Astrocyte (in vitro differentiated cells and primary cell): ENCODE measurements at places on chromosomes 5 and 9. TPM values are rescaled to one million over a fixed set of nuclear protein-coding genes. Genes with fewer than 3 reads are reported as not detected.

DNA sequence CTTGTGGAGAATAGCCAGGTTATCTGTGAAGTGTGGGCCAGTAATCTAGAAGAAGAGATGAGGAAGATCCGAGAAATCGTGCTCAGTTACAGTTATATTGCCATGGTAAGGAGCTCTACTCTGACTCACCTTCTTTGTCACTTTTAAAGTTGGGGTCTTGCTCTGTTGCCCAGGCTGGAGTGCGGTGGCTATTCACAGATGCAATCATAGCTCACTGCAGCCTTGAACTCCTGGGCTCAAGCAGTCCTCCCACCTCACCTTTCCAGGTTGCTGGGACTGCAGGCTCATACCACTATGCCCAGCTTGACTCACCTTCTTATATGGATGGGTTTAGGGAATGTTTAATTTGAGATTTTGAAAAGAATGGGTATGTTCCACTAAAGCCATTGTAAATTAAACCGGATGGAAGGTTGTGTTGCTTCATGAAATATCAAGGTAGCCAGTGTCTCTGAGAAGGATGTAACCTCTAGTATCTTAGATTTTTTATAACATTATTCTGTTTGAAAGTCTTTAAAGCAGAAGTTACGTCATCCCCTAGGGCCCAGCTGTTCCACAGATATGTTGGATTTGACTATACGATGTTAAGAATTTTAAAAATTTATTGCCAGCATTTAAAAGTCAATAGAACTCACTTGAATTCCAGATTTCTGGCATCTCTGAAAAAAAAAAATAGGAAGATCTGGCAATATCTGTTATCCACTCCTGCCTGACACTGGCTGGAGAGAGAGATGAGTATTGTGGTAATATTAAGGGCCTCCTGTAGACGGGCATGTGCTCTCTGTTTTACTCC, 5.1 kb downstream of the CNOT8 start:
- no peak for DNase-seq
- no peaks in the 10 kb centered on the region for H3K27me3 ChIP-seq
- H3K4me3 ChIP-seq: no peak overlapping the region

DNA sequence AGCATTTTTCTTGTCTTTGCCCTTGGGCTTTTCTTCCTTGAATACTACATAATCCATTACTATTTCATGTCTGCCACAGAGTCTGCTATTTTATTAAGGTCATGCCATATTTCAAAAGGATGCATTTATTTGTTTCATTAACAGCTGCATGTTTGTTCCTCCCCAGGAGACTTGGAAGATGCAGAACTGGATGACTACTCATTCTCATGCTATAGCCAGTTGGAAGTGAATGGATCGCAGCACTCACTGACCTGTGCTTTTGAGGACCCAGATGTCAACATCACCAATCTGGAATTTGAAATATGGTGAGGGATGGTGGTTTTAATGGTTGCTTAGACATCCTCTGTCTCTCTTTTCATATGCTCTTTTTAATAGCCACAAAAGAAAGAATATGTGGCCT, 4.0 kb downstream of the IL7R start:
- H3K36me3 ChIP-seq: no peaks in the 10 kb centered on the region
- no peak overlapping the region for H3K4me3 ChIP-seq
- no peak overlapping the region for H3K27ac ChIP-seq
- H3K4me1 ChIP-seq: peaks cover 40% of the 10 kb centered on the region
- DNase-seq: peak; percentile 61
- no peaks in the 10 kb centered on the region for H3K27me3 ChIP-seq

DNA sequence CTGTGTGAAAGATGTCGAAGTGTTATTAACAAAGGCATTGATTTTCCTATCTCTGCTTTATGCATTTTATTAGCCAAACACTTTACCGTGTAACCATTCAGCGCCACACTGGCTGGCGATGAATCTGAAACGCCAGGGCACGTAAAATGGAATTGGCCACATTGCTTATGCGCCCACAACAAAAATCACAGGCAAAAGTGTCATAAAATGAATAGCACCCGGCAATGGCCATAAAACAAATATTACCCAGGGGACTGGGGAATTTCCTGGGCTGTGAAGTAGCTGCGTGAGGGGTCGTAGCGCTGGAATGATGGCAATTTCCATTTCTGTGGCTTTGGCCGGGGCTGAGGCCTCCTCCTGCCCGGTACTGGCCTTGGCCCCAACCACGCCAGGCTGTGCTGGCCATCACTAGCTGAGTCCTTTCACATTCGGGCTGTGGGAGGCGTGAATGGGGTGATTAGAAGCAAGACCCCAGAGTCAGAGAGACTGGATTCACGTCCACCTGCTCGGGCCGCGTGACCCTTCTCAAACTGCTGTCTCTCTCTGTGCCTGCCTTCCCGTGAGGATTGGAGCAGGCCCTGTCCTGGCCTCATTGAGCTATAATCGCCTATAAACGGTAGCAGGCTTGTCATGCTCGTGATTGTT, 254.5 kb downstream of the PBX3 start:
- H3K27ac ChIP-seq: no peak overlapping the region
- H3K4me3 ChIP-seq: no peak overlapping the region
- DNase-seq: no peak
- H3K36me3 ChIP-seq: no peaks in the 10 kb centered on the region
- no peaks in the 10 kb centered on the region for H3K4me1 ChIP-seq
- H3K27me3 ChIP-seq: peaks cover 2% of the 10 kb centered on the region

DNA sequence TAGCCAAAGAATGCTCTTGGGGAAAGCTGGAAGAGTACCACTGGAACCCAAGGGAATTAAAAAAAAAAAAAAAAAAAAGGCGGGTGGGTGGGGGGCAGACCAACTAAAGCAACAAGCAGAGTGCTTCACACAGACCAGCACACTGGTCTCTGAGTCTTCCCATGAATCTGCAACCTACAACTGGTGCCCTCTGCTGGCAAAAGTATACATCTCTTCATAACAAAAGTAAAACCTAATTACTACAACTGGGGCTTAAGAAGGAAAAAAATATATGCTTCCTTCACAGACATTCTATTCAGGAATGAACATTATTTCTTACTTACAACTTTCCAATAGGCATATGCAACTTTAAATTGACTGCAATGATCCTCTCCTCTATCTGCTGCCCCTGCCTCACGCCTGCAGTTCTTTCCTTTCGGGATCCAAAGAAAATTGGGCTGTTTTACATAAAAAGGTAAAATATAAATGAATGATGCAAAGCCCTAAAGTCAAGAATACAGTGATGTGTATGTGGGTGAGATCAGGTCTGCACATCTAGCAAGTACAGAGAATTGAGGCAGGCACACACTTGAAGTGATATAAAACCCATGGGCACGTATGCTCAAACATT, 7.2 kb upstream of the KLHL3 start:
- H3K27me3 ChIP-seq: no peaks in the 10 kb centered on the region
- no peak overlapping the region for H3K4me3 ChIP-seq
- no peaks in the 10 kb centered on the region for H3K4me1 ChIP-seq
- H3K27ac ChIP-seq: no peak overlapping the region
- peak; percentile 43 for DNase-seq

The BAAT gene
- total RNA-seq: 8.9 and 9.5 TPM in 2 replicates

DNA sequence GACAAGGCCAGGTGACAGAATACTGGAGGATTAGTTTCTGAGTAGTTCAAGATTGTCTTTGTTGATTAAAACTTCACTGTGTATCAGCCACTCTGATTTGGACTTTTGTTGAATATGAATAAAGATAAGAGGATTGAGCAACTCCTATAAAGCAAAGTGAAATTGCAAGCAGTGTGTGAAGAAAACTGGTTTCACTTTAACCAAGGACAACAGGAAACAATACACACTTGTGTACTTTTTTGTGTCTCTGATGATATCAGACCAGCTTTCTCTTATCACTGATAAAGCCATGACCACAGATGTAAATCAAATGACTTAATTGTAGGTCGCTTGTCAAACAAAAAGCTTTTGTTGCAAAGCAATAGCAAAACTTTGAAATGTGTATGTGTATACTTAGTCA, 268.6 kb downstream of the FER start:
- H3K36me3 ChIP-seq: no peaks in the 10 kb centered on the region
- H3K4me1 ChIP-seq: no peaks in the 10 kb centered on the region
- no peak overlapping the region for H3K4me3 ChIP-seq
- H3K27me3 ChIP-seq: no peaks in the 10 kb centered on the region
- no peak overlapping the region for H3K27ac ChIP-seq
